ENCODE measurements at places on chromosomes 2 and 18. TPM values are rescaled to one million over a fixed set of nuclear protein-coding genes. Genes with fewer than 3 reads are reported as not detected.
A peak's percentile ranks its signal among the peaks of the same experiment; 100 is the strongest.

- peaks cover 13% of the 10 kb centered on the region for H3K27me3 ChIP-seq
- no peaks in the 10 kb centered on the region for H3K36me3 ChIP-seq
- H3K4me1 ChIP-seq: peaks cover 2% of the 10 kb centered on the region
- H3K27ac ChIP-seq: no peak overlapping the region
- DNase-seq: no peak
These were observed 41.8 kb upstream of the KLF11 start for GRCh38 chr2:10001586-10001985.

GRCh38 chr2:178796079-178796677 lies 11.0 kb downstream of the TTN start:
- no peak overlapping the region for H3K27ac ChIP-seq
- DNase-seq: no peak
- no peaks in the 10 kb centered on the region for H3K36me3 ChIP-seq
- no peak overlapping the region for H3K4me3 ChIP-seq
- no peaks in the 10 kb centered on the region for H3K4me1 ChIP-seq
- no peaks in the 10 kb centered on the region for H3K27me3 ChIP-seq

DNA sequence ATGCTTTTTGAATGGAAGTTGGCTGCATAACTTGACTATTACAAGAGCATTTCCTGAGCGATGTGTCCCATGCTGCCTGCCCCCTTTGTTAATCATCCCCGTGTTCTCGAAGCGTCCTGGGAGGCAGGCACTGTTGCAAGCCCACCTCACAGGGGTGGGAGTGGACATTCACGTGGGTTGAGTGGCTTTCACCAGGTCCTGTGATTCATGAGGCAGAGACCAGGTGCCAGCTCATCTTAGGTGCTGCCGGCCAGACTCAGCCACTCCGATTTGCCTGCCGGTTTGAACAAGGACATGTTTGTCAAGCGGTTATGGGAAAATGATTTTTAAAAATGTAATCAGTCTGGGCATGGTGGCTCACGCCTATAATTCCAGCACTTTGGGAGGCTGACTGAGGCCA lies 112.5 kb downstream of the ZNF532 start:
- no peak for DNase-seq
- no peak overlapping the region for H3K27ac ChIP-seq
- H3K36me3 ChIP-seq: no peaks in the 10 kb centered on the region

DNA sequence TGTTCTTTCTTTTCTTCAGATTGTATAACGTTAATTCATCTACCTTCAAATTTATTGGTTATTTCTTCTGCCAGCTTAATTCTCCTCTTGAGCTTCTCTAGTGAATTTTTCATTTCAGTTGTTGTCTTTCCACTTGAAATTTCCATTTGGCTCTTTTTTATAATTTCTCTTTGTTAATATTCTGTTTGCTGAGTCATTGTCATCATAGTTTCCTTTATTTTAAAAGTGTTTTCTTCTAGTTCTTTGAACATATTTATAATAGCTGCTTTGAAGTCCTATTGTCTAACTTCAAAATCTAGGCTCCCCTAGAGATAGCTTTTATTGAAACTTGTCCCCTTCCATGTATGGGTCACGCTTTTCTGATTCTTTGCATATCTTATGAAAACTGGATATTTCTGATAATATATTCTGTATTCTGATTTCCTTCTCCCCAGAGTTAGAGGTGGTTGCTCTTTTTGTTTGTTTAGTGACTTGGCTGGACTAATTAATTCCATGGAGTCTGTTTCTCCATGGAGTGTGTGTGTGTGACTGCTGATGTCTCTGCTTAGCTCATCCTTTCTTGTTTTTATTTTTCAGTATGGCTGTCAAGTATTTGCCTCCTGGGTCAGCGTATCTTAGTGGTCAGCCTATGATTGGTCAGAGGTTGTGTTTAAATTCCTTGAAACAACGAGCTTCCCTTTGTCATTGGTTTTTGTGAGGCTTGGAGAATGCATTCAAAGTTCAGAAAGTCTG lies 47.6 kb downstream of the DIS3L2 start:
- no peak overlapping the region for H3K27ac ChIP-seq
- H3K4me3 ChIP-seq: no peak overlapping the region
- no peaks in the 10 kb centered on the region for H3K27me3 ChIP-seq

- peak overlapping the region; percentile 80 for H3K4me3 ChIP-seq
- peak overlapping the region; percentile 94 for H3K27ac ChIP-seq
- H3K36me3 ChIP-seq: peaks cover 4% of the 10 kb centered on the region
- H3K27me3 ChIP-seq: no peaks in the 10 kb centered on the region
These were observed 35.7 kb upstream of the TAF4B start for GRCh38 chr18:26190506-26190905.

DNA sequence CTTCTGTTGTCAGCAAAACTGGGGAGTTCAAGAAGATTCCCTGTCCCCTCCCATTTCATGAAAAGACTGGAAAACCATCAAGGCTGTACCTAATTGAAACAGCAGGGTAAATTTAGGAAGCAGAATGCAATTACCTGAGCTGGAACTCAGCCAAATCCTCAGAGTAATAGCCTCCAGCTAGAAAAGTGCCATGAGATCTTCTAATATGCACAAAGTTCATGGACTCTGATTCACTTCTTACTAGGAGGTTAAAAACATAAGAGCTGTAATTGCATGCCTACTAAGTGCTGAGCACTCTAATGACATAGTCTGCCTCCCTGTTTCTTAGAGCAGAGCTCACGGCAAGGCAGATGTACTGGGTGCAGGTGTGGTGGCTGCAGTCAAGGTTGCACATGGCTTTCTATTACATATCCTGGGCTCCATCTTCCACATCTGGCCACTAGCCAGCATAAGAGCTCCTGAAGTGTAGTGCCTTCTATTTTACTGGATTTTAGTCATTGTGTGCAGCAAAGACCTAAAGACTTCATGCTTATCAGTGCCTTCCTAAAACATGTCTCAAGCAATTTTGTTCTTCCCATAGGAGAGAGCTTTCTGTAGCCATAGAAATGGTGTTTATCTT lies 341.7 kb downstream of the PTPRM start:
- H3K27ac ChIP-seq: no peak overlapping the region
- no peaks in the 10 kb centered on the region for H3K36me3 ChIP-seq
- DNase-seq: no peak
- no peaks in the 10 kb centered on the region for H3K27me3 ChIP-seq

DNA sequence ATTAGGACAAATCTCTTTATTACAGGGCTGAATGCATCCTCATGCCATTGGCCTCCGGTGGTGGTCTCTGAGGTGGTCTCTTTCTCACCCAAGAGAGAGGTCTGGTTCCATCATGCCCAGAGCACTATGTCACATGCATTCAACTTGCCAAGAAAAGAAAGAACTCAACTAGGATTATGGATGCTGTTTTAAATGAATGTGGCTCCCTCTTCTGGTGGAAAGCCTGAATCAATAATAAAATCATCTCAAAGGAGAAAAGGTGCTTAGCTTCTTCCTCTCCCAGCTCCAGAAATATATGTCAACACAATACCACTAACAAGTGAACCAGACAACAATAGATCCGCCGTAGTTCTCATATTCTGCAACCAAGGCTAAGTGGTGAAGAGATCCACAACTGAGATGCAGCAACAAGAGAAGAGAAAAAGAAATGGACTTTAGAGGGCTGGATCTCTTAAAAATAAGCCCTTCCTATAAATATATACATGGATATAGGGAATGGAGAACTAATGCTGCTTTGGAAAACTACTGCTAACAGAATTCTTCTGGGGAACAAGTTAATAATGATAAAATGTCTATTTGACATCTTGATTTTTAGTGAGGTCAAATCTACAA lies 396.8 kb downstream of the NCKAP5 start:
- no peak overlapping the region for H3K27ac ChIP-seq
- H3K4me3 ChIP-seq: no peak overlapping the region
- no peaks in the 10 kb centered on the region for H3K36me3 ChIP-seq
- no peaks in the 10 kb centered on the region for H3K27me3 ChIP-seq

GRCh38 chr2:219403861-219404260 lies 14.3 kb upstream of the DES start:
- H3K27me3 ChIP-seq: peaks cover 16% of the 10 kb centered on the region
- no peak overlapping the region for H3K4me3 ChIP-seq
- H3K4me1 ChIP-seq: no peaks in the 10 kb centered on the region
- no peak overlapping the region for H3K27ac ChIP-seq
- H3K36me3 ChIP-seq: no peaks in the 10 kb centered on the region

DNA sequence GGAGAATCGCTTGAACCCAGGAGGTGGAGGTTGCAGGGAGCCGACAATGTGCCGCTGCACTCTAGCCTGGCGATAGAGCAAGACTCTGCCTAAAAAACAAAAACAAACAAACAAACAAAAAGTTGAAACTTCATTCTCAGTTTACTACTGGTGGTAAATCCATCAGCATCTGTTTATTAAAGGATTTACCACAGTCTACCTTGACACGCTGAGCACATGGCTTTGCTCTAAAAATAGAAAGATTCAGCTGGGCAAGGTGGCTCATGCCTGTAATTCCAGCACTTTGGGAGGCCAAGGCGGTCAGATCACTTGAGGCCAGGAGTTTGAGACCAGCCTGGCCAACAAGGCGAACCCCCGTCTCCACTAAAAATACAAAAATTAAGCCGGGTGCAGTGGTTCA lies 201.3 kb downstream of the TGIF1 start:
- H3K4me1 ChIP-seq: peaks cover 21% of the 10 kb centered on the region
- H3K27ac ChIP-seq: no peak overlapping the region
- no peak overlapping the region for H3K4me3 ChIP-seq
- no peaks in the 10 kb centered on the region for H3K36me3 ChIP-seq
- no peaks in the 10 kb centered on the region for H3K27me3 ChIP-seq

- peaks cover 24% of the 10 kb centered on the region for H3K4me1 ChIP-seq
- no peak overlapping the region for H3K4me3 ChIP-seq
- H3K27ac ChIP-seq: no peak overlapping the region
- peaks cover 3% of the 10 kb centered on the region for H3K36me3 ChIP-seq
- DNase-seq: no peak
These were observed 6.3 kb downstream of the OSR1 start for GRCh38 chr2:19351899-19352697.

- no peak overlapping the region for H3K27ac ChIP-seq
- H3K4me1 ChIP-seq: no peaks in the 10 kb centered on the region
- no peak for DNase-seq
- no peaks in the 10 kb centered on the region for H3K36me3 ChIP-seq
- H3K27me3 ChIP-seq: no peaks in the 10 kb centered on the region
- H3K4me3 ChIP-seq: no peak overlapping the region
These were observed 67.8 kb upstream of the HDAC4 start for GRCh38 chr2:239468491-239469105.

DNA sequence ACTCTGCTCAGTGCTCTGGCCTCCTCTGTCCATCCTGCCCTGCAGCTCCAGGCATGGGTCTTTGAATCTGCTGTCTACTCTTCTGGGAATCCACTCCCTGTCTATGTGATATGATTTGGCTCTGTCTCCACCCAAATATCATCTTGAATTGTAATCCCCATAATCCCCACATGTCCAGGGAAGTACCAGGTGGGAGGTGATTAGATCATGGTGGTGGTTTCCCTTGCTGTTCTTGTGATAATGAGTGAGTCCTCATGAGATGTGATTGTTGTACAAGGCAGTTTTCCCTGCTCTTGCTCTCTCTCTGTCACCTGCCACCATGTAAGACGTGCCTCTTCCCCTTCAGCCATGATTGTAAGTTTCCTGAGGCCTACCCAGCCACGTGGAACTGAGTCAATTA lies 881.8 kb upstream of the ID2 start:
- no peak for DNase-seq
- H3K27me3 ChIP-seq: no peaks in the 10 kb centered on the region
- H3K27ac ChIP-seq: no peak overlapping the region
- no peak overlapping the region for H3K4me3 ChIP-seq
- H3K36me3 ChIP-seq: peaks cover 29% of the 10 kb centered on the region
- peaks cover 5% of the 10 kb centered on the region for H3K4me1 ChIP-seq

GRCh38 chr2:85288244-85288725 lies 39.5 kb downstream of the TGOLN2 start:
- H3K27ac ChIP-seq: no peak overlapping the region
- no peaks in the 10 kb centered on the region for H3K36me3 ChIP-seq
- DNase-seq: no peak

GRCh38 chr18:23259701-23260681 lies 124.7 kb downstream of the CABLES1 start:
- DNase-seq: no peak
- no peaks in the 10 kb centered on the region for H3K27me3 ChIP-seq
- peaks cover 35% of the 10 kb centered on the region for H3K4me1 ChIP-seq
- H3K27ac ChIP-seq: peak overlapping the region; percentile 58

GRCh38 chr2:232229911-232230310 lies 148.6 kb upstream of the ALPP start:
- peaks cover 12% of the 10 kb centered on the region for H3K4me1 ChIP-seq
- H3K27me3 ChIP-seq: no peaks in the 10 kb centered on the region
- H3K4me3 ChIP-seq: no peak overlapping the region
- H3K27ac ChIP-seq: no peak overlapping the region

DNA sequence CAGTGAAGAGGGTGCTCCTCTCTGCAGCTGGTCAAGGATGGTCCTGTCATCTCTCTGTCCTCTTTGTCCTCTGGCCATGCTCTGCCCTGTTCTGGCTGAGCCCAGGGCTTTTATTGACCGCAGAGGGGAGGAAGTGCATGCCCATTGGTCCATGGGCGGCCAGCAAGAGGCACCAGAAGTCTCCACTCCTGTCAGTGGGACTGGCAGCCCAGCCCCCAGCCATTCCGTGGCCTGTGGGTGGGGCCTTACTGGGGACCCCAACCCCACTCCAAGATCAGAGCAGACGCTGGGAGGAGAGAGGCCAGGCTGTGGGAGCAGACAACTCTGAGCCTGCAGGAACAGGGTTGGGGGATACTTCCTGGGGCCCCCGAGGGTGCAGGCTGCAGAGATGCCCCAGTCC lies 156.9 kb downstream of the CTNNA2 start:
- no peaks in the 10 kb centered on the region for H3K27me3 ChIP-seq
- H3K4me1 ChIP-seq: no peaks in the 10 kb centered on the region
- no peaks in the 10 kb centered on the region for H3K36me3 ChIP-seq
- DNase-seq: no peak

GRCh38 chr2:46980366-46980765 lies 64.8 kb upstream of the MCFD2 start:
- no peak overlapping the region for H3K4me3 ChIP-seq
- H3K36me3 ChIP-seq: peaks cover 28% of the 10 kb centered on the region
- H3K27ac ChIP-seq: peak overlapping the region; percentile 91
- H3K4me1 ChIP-seq: peaks cover 76% of the 10 kb centered on the region
- DNase-seq: no peak
- H3K27me3 ChIP-seq: no peaks in the 10 kb centered on the region

The ANKRD62 gene
- not detected for total RNA-seq

The UGT1A10 gene
- not detected for total RNA-seq

The KCNIP3 gene
- not detected for total RNA-seq

The FOXI3 gene
- total RNA-seq: not detected

The MALL gene
- not detected for total RNA-seq

The HOXD12 gene
- total RNA-seq: not detected
